ENCODE measurements at places on chromosomes 2 and 18.

DNA sequence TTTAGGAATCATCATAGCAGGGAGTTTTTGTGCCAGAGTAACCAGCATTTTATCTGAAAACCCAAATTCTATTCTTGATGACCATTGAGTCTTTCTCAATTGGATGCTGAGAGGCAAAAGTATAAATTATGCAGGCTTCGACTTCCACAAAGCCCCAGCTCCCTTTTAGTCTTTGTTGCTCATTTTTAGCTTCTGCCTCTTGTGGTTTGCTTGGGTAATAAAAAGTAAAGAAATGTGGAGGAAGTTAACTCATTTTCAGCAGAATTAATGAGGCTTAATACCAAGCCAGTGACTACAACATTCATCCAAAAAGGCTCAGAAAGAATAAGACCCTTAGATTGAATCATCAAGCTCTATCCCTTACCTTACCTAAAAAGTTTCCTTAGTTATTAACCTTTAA, 18.6 kb downstream of the ERMN start:
- DNase-seq, result no peak

GRCh38 chr2:212228743-212229171, 309.8 kb downstream of the ERBB4 start:
- DNase-seq, result no peak

- no peak for DNase-seq
Observed at GRCh38 chr2:144354953-144355352, 165.0 kb downstream of the ZEB2 start.

DNA sequence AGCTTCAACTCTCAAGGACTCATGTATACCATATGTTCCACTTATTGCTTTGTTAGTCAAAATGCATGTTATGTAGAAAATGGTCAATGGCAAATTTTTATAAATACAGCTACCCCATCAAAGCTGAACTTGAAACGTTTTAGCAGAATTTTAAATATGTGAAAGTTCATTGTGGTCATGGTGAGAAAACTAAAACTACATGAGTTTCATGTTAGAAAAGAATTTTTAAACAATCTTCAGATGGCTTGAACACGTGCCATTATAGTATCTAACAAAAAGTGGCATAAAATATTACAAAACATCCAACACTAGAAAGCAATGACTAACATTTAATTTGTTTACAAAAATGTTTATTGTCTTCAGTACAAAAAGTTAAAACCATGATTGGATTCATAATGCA, 246.0 kb upstream of the KCNJ3 start:
- DNase-seq, result no peak

DNA sequence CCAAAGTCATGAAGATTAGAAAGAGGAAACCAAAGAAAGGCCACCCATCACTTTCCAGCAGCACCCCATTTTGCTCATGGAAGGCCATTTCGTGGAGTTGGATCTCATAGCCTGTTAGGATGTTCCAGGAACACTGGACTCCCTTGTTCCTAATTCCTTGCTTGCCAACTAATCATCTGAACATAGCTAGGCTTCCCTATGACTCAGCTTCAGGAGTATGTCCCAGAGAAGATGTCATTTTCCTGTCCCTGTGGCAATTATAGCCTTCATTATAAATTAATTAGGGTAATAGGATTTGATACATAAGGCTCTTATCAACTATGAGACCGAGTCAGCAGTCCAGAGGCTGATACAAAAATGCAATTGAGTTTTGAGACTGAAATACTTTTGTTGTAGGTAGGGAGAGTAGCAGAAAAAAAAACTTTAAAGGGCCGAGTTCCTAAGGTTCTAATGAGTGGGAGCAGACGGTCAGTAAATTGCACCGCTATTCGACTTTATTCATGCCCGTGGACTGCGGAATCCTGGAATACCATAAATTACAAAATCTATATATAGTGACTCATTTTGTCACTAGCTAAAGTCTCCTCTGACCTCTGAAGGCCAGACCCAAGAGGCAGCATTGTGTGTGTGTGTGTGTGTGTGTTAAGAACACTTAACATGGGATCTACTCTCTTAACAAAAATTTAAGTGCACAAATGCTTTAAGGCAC, 311.8 kb downstream of the FBXO15 start:
- no peak for DNase-seq

GRCh38 chr18:76565238-76566173, 70.5 kb upstream of the ZNF516 start:
- no peak for DNase-seq

GRCh38 chr2:16248571-16249105, 308.3 kb downstream of the MYCN start:
- no peak for DNase-seq

GRCh38 chr2:127577973-127578372, 42.5 kb downstream of the MYO7B start:
- no peak for DNase-seq

DNA sequence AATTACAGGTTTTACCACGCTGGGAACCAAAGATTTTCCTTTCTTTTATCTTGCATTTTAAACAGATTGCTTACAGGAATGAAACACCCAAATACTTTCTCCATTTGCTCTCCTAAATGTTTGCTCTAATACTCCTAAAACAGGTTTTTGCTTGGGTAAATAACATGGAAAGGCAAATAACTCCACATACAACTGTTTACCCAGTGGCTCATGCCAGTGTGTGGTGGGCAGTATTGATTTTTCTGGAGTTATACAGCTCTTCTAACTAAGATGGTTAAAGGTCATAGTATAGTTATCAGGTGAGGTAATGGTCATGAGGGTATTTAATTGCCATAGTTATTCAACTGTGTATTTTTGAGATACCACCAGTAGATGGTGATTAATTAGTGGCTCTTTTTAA, 61.2 kb upstream of the RAB27B start:
- DNase-seq, result no peak

DNA sequence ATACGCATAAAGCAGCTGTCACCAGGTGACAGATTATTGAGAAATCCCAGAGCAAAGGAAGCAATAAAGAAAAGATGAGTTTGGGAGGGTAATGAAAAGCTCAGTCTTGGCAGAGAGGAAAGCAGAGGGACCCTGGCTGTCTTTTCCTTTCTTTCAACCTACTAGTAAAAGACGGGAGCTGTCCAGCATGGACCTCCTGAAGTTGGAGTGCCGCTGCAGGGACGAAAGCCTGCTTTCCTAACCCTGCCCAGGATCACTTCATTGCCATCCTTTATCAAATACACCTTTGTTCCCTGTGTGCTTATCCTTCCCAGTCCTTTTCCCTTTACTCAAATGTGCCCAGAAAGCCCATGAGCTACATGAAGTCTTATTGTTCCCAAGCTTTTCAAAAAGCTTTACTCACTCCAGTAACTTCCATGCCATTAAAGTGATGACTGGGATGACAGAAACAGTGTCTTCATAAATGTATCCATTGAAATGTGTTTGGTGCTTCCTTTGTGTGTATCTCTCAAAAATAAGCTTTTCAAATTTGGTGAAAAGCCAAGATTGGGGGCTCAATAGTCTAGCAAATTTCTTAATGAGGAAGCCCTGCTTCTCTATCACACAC, 3.7 kb upstream of the SPR start:
- no peak for DNase-seq

GRCh38 chr2:26268213-26268612, 23.5 kb downstream of the HADHB start:
- no peak for DNase-seq

DNA sequence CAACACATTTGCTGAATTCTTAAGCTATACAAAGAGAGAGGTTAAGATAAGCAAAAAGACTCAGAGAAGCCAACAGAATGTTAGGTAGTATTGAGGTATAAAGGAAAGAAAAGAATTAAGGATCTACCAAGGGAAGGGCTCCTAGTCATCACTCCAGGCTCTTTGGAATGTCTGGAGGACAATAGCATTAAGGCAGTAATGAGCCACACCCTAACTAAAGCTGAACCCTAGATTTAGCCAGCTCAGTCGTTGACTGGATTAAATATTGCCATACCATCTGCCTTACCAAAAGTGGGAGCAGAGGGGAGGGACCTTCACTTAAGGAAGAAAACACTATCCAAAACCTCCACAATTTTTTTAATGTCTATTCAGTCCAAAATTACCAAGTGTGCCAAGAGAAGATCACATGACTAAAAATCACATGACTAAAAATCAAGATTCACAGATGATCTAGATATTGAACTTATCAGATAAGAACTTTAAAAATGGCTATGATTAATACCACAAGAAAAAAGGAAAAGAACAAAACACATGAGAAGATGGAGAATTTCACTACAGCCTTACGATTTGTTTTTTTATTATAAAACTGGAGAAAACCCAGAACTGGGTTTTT, 59.7 kb downstream of the EXOC6B start:
- no peak for DNase-seq

DNA sequence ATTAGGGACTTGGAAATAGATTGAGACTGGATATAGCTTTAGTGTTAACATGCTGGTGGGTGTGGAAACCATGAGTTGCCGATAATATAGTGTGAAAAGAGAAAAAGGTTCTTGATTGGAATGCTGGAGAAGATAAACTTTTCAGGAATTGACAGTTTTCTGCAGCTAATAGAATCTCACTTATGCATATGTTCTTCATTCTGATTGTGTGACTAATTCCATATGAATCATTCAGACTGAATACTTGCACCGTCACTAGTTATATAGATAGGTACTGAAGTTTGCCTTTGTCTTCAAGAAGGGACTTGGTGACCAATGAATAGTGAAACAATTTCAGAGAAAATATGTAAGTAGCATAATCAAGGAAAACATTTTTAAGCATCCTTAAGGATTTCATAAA, 225.7 kb upstream of the FOSL2 start:
- no peak for DNase-seq

DNA sequence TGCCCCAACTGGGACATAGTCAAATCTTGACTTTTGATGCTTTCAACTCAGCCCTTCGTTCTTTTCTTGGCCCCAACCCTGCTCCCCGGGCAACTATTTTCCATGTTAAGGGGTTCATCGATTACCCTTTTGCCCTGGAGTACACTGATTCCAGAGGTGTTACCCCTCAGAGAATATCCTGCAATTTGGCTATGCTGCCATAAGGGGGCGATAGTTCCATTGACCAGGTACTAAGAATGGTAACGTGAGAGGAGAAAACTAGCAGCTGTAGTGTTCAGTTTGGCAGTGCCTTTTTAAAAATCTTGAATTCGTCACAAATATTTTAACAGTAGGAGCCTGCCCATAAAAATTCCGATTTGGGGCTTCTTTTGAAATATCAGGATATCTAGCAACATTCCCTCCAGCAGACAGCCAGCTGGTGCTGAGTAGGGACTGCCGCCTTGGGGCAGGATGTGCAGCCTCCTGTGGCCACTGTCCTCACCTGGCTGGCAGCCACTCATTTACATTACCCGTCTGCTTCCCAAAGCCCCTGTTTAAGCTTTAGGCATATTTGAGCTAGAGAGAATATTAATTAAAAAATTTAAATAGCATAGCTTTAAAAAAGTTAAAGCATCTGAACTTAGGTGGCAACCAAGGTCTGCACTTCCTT, 146.3 kb upstream of the SKOR2 start:
- DNase-seq, result no peak

- no peak for DNase-seq
Observed at GRCh38 chr2:229489016-229489415, 217.9 kb upstream of the PID1 start.

- no peak for DNase-seq
Observed at GRCh38 chr18:10330428-10330827, 124.0 kb upstream of the APCDD1 start.

- no peak for DNase-seq
Observed at GRCh38 chr2:4090668-4091630, 387.6 kb downstream of the DCDC2C start.

- DNase-seq, result no peak
Observed at GRCh38 chr2:120711694-120712093, 24.0 kb upstream of the GLI2 start.

- no peak for DNase-seq
Observed at GRCh38 chr2:54083445-54083844, 32.0 kb upstream of the ACYP2 start.

DNA sequence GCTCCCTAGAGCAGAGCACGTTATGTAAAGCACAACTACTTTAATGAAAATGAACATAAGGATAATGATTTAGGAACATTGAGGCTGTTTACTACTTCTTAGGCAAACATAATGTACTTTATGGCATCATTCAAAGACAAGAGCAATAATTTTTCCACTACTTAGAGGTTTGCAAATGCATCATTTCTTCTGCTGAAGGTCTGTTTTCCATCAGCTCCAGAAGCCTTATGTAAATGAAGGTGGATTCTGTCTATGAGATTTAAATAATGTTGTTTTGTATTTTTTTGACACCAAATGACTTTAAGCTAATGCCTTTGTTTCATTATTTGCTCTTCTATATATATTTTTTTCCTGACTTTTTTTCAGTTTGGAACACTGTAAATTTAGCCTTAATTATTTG, 28.1 kb downstream of the MREG start:
- DNase-seq, result no peak

- DNase-seq, result no peak
Observed at GRCh38 chr2:60925994-60926740, 44.8 kb downstream of the REL start.

DNA sequence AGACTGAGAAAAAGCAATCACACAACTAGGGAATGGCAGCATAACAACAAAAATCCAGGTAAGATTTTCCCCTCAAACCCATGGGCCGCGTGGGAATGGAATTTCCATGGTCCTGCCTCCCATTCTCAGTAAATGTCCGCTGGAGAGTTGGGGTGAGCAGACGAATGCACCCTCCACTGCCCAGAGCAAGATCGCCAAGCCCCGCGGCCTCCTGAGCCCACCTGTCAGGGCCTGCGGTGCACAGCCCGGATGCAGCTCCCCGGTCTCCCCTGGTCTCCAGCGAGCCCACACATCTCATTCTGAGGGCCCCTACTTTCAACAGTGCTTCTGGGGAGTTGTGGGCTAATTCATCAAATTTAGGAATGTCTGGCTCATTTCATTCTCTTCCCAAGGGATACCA, 327.4 kb upstream of the HS6ST1 start:
- no peak for DNase-seq

GRCh38 chr2:232076736-232077135, 115.2 kb downstream of the DIS3L2 start:
- no peak for DNase-seq

DNA sequence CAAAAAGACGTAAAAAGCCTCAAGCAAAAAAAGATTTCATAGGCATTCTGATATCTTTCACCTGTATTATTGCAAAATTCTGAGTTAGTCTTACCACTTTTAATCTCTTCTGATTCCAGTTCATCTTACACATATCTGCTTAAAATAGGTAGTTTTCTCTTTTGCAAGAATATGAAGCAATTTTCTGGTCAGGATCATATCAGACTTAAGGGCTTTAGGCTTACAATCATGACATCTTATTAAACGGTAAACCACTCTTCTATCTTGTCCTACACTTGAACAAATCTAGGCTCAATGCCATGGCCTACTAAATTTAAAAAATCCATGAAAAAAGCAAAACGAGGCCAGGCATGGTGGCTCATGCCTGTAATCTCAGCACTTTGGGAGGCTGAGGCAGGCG, 50.1 kb upstream of the GAREM1 start:
- no peak for DNase-seq

GRCh38 chr2:48940606-48941005, 185.1 kb upstream of the LHCGR start:
- no peak for DNase-seq

- no peak for DNase-seq
Observed at GRCh38 chr2:220835583-220835982, 736.5 kb downstream of the EPHA4 start.
